Testis (tissue), 5 donors: ENCODE measurements at places on chromosomes 5 and 9. TPM values are rescaled to one million over a fixed set of nuclear protein-coding genes. Genes with fewer than 3 reads are reported as not detected.

DNA sequence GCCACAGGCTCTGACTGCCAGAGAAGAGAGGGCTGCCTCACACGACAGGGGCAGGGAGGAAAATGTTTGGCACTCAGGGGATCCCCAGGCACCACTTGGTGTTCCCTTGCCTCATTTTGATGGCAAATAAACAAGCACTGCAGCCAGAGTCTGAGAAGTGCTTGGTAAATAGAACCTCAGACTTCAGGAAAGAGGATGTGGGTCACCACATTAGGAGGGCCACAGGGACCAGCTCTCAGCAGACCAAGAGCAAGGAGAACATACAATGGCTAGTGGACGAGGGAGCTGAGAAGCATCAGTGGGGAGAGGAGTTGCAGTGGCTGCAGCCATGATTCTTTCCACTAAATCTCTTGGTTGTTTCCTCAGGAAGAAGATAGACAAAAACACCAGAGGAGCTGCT is 413.9 kb downstream of the GADD45G start:
- H3K4me3 ChIP-seq, result no peak overlapping the region
- DNase-seq, result no peak
- no peaks in the 10 kb centered on the region for H3K36me3 ChIP-seq
- no peaks in the 10 kb centered on the region for H3K27me3 ChIP-seq
- no peak overlapping the region for H3K27ac ChIP-seq

DNA sequence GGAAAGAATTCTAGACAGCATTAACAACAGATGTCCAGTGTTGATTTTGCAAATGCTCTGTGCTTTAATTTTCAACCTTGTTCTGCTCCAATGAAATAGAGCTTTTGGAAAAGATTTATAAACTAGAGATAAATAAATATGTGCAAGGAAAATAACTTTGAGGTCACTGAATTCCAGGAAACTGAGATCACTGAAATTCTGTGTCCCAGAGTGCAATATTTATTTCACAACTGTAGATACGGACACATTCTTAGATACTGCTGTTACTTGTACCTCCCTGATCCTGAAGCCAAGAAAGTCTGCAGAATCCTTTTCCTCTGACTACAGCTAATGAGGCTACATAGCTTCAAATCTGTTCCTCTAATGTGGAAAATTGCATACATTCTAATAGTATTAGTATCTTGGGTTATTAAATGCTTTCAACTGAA is 222.9 kb downstream of the DOCK8 start:
- H3K4me1 ChIP-seq, result no peaks in the 10 kb centered on the region
- no peak overlapping the region for H3K27ac ChIP-seq
- no peaks in the 10 kb centered on the region for H3K27me3 ChIP-seq

- H3K27me3 ChIP-seq, result no peaks in the 10 kb centered on the region
- H3K4me1 ChIP-seq, result no peaks in the 10 kb centered on the region
- DNase-seq, result no peak
- H3K27ac ChIP-seq, result no peak overlapping the region
Measured at GRCh38 chr5:60248901-60249300, 355.4 kb upstream of the PDE4D start.

GRCh38 chr5:125463466-125464092 is 717.1 kb upstream of the ZNF608 start:
- no peak overlapping the region for H3K4me3 ChIP-seq
- no peaks in the 10 kb centered on the region for H3K36me3 ChIP-seq
- no peaks in the 10 kb centered on the region for H3K27me3 ChIP-seq
- no peak overlapping the region for H3K27ac ChIP-seq

GRCh38 chr5:134525683-134526482 is 413 bp downstream of the JADE2 start:
- peak overlapping the region; percentile 98 for H3K27ac ChIP-seq
- peak overlapping the region; percentile 91 for H3K4me3 ChIP-seq
- H3K36me3 ChIP-seq, result no peaks in the 10 kb centered on the region

- no peaks in the 10 kb centered on the region for H3K36me3 ChIP-seq
- no peaks in the 10 kb centered on the region for H3K27me3 ChIP-seq
- H3K4me3 ChIP-seq, result no peak overlapping the region
- no peak overlapping the region for H3K27ac ChIP-seq
Measured at GRCh38 chr9:16333691-16334090, 536.8 kb downstream of the BNC2 start.

GRCh38 chr5:140351609-140352334 is 5.4 kb upstream of the HBEGF start:
- H3K4me1 ChIP-seq, result peaks cover 7% of the 10 kb centered on the region
- no peak overlapping the region for H3K4me3 ChIP-seq
- no peaks in the 10 kb centered on the region for H3K27me3 ChIP-seq
- no peaks in the 10 kb centered on the region for H3K36me3 ChIP-seq
- peak; percentile 64 for DNase-seq

GRCh38 chr5:91469517-91470165 is 86.5 kb upstream of the ARRDC3 start:
- H3K27me3 ChIP-seq, result no peaks in the 10 kb centered on the region
- H3K36me3 ChIP-seq, result no peaks in the 10 kb centered on the region
- peak; percentile 30 for DNase-seq
- no peak overlapping the region for H3K4me3 ChIP-seq

DNA sequence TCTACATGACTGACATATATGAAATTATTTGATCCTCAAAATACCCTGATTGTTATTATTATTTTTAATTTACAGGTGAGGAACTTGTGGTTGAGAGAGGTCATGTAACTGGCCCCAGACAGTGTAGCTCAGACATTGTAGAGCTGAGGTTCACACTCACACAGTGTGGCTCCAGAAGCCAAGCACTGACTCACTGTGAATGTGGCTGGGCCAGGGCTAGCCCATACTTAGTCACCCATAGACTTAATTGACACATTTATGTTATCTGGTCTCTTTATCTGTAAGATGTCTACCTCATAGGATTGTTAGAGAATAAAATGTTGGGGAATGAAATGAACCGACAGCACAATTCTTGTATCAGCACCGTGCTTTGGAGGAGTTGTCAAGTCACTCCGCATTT is 24.9 kb upstream of the CCDC112 start:
- no peak overlapping the region for H3K27ac ChIP-seq
- DNase-seq, result no peak
- H3K4me3 ChIP-seq, result no peak overlapping the region
- no peaks in the 10 kb centered on the region for H3K27me3 ChIP-seq

DNA sequence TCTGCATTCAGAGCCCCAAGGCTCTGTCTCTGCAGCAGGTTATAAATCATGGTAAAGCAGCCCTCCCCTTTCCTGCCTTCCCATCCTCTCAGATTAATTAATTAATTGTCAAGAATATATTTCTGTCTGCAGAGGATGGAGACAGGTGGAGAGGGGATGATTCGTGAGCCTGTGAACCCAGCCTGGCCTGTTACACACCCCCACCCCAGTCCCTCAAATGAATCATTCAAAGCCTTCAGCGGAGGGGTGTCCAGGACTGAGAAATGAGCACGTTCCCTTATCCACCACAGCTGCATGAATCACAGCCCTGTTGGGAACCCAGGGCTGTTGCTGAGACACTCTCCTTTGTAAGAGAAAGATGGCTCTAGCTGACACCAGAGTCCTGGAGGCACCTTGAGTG is 56.0 kb downstream of the NIPAL4 start:
- H3K27me3 ChIP-seq, result no peaks in the 10 kb centered on the region
- H3K4me1 ChIP-seq, result peaks cover 27% of the 10 kb centered on the region
- no peak for DNase-seq

DNA sequence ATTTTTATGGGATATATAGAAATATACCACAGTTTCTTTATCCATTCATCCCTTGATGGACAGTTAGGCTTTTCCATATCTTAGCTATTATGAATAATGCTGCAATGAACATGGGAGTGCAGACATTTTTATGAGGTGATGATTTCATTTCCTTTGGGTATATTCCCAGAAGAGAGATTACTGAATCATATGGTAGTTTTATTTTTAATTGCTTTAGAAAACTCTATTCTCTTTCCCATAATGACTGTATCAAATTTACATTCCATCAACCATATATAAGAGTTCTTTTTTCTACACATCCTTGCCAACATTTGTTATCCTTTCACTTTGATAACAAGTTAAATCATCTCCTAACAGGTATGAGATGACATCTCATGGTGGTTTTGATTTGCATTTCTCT is 821.6 kb downstream of the TLE1 start:
- H3K27me3 ChIP-seq, result no peaks in the 10 kb centered on the region
- no peak overlapping the region for H3K27ac ChIP-seq
- no peaks in the 10 kb centered on the region for H3K4me1 ChIP-seq
- DNase-seq, result no peak
- no peak overlapping the region for H3K4me3 ChIP-seq

GRCh38 chr5:16935231-16936149 is 598 bp downstream of the MYO10 start:
- peak overlapping the region; percentile 99 for H3K4me3 ChIP-seq
- H3K36me3 ChIP-seq, result no peaks in the 10 kb centered on the region
- peak overlapping the region; percentile 79 for H3K27ac ChIP-seq

- no peak overlapping the region for H3K27ac ChIP-seq
- no peaks in the 10 kb centered on the region for H3K4me1 ChIP-seq
- no peak for DNase-seq
- no peaks in the 10 kb centered on the region for H3K36me3 ChIP-seq
- peak overlapping the region; percentile 50 for H3K4me3 ChIP-seq
Measured at GRCh38 chr5:59037941-59038797, 455.3 kb downstream of the RAB3C start.

DNA sequence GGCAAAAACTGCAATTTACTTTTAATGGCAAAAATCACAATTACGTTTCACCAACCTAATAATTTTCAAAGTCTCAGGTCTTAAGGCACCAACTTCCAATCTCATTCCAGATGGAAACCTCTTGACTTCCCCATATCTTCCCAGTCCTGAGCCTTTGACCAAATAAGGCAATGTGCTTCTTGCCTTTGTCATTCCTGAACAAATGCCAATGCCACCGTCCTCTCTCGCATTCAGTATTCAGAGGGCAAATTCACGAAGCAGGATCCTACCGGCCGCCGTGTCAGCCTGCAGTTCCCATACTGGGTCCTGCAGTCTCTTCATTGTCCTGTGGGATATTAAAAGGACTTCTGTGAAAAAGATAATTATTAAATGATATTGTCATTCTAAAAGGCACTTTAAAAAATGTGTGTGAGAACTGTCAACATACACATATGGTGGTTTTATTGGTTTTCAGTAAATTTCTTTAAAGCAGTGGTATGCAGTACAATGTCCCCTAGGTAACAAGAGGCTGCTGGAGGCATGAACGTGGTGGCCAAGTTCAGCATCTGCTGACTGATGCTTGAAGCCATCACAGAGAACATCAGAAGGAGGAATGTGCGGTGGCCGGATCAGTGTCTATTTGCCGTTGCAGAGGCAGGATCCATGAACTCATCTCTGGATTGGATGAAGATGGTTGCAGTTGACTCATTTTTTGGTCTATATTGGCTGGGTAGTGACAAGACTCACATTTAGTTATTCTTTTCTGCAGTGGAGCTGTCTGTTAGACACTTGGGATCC is 101.4 kb upstream of the IRX4 start:
- H3K4me3 ChIP-seq, result no peak overlapping the region
- DNase-seq, result no peak
- no peaks in the 10 kb centered on the region for H3K27me3 ChIP-seq
- H3K36me3 ChIP-seq, result no peaks in the 10 kb centered on the region
- H3K4me1 ChIP-seq, result no peaks in the 10 kb centered on the region

DNA sequence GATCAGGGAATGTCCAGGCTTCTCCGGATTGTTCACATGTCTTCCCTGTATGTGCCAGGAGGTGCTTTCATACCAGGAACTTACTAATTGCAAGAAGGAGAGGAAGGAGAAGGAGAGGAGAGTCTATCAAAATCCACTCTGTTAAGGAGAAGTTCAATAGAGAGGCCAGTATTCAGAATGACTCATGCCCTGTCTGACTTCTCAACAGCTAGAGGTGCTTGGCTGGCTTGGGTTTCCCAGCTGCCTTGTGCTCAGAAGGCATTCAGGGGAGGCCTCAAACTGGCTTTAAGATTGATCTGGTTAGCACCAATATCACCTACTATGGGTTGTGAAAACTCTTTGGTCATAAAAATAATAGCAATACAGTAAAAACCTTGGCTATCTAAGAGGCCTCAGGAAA is 167.9 kb upstream of the GLRA1 start:
- no peaks in the 10 kb centered on the region for H3K36me3 ChIP-seq
- DNase-seq, result no peak
- no peak overlapping the region for H3K4me3 ChIP-seq
- H3K27ac ChIP-seq, result no peak overlapping the region
- no peaks in the 10 kb centered on the region for H3K27me3 ChIP-seq

DNA sequence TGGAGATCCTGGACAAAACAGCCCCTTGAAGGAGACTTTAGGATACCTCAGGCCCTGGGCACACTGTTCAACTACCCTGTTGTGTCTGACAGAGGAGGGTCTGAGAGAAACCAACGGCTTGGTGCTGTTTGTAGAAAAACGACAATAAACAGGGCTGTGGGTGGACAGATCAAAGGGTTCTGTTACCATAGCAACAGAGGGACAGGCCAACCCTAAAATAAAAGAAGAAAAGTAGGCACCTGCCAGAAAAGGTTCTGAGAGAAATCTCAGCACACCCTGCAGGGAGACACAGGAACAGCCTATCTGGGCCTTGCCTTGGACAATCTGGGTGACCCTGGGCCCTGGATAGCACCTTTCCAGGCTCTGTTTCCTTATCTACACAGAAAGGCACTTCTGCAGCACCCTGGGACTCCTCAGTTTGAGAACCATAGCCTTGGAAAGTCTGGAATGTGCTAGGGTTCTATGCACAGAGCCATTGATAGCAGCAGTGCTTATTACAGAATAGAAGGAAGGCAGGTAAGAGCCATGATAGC is 104.8 kb upstream of the TBC1D2 start:
- H3K36me3 ChIP-seq, result no peaks in the 10 kb centered on the region
- no peak overlapping the region for H3K27ac ChIP-seq
- no peaks in the 10 kb centered on the region for H3K4me1 ChIP-seq
- no peaks in the 10 kb centered on the region for H3K27me3 ChIP-seq
- no peak for DNase-seq
- no peak overlapping the region for H3K4me3 ChIP-seq

GRCh38 chr9:37172557-37172956 is 52.2 kb downstream of the ZCCHC7 start:
- no peaks in the 10 kb centered on the region for H3K27me3 ChIP-seq
- H3K4me1 ChIP-seq, result no peaks in the 10 kb centered on the region
- no peak overlapping the region for H3K27ac ChIP-seq

GRCh38 chr9:96302021-96302420 is at the start of gene HSD17B3:
TSS of gene HSD17B3 (minus strand) at chr9:96302176. CDS start at chr9:96302104, 72 bp downstream.
- no peaks in the 10 kb centered on the region for H3K36me3 ChIP-seq
- DNase-seq, result peak; percentile 84
- peak within 1 kb of the TSS; percentile 81 for H3K27ac ChIP-seq
- H3K4me3 ChIP-seq, result peak within 1 kb of the TSS; percentile 55
- no peaks in the 10 kb centered on the region for H3K27me3 ChIP-seq

DNA sequence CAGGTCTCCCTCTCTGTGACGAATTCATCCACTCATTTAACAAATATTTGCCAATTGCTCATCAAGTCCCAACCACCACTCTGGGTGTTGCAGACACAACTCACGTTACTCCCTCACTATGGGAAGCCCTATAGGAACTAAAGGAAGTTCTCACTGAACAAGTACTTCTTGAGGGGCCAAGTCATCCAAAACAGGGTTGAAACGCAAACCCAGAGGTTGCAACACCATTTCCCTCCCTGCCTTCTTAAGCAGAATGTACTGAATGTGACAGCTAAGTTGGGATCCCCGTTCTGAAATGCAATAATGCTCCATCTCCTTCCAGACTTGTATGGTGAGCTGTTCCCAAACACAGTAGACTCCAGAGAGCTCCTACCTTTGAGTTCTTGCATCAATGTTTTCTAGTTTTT is 34.3 kb downstream of the EPB41L4B start:
- H3K27me3 ChIP-seq, result no peaks in the 10 kb centered on the region
- DNase-seq, result no peak
- no peaks in the 10 kb centered on the region for H3K4me1 ChIP-seq
- no peaks in the 10 kb centered on the region for H3K36me3 ChIP-seq

Gene RBM27
- 37.2 TPM for total RNA-seq

Gene INSL4
- 0.16 TPM for total RNA-seq

Gene GRXCR2
- total RNA-seq, result 0.31 TPM

Gene MARCHF11
- 28.7 TPM for total RNA-seq

Gene FOXD4L6
- not detected for total RNA-seq
